ENCODE measurements at places on chromosomes 1 and 21. TPM values are rescaled to one million over a fixed set of nuclear protein-coding genes. Genes with fewer than 3 reads are reported as not detected.
A peak's percentile ranks its signal among the peaks of the same experiment; 100 is the strongest.

DNA sequence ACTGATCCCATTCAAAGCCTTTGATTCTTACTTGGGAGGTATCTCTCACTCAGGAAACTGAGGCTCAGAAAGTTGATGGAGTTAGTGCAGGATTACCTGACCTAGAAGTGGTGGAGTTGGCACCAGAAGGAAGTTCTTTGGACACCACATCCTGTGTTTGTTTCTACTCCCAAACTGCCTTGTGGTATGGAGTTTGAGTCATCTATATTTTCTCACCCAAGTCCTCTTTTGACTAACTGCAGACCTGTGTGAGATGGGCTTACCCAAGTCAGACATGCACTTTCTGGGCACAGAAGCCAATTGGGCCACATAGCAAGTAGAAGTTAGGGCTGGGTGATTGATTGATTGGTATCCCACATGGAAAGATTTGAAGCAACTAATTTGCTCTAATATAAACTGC lies 36.1 kb downstream of the FGGY start:
- DNase-seq = peak; percentile 81

- DNase-seq = no peak
These were observed 2.6 kb downstream of the KCNA3 start for GRCh38 chr1:110672001-110672752.

GRCh38 chr1:219189021-219189824 lies 15.5 kb downstream of the LYPLAL1 start:
- DNase-seq = peak; percentile 44

DNA sequence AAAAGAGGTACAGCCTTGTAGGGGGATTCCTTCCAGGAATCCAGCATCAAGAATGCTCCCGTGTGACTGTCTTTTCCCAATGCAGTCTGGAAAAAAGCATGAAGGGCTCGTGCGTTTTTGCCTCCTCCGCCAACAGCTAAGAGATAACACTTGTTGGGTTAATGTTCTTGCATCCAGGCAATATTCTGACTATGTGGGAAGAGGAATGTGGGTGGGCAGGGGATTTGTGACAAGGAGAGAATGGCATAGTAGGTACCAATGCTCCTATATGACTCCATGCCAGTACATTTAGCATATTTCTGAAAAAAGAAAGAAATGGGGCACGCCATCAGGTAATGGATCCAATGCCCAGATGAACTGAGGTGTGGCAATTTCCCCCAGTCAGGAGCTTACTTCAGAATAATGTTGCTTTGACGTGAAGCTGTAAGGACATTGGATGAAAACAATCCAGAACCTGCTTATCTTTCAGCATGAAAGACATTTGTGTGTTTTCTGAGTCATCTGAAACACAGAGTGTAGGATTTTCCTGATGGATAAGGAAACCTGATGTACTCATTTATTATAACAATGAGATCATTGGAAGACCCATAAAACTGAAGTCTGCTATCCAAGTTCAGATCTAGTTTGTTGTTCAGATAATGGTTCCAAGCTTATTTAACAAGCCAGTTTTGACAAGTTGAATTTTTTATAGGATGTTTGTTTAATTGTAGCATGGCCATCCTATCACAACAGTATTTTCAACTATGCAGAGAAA lies 105.5 kb downstream of the LYPLAL1 start:
- no peak for DNase-seq

GRCh38 chr21:38165466-38166172 lies 91.2 kb upstream of the KCNJ15 start:
- no peak for DNase-seq

The NMNAT2 gene
- total RNA-seq = 2.4 TPM

Measured in LHCN-M2 (cell line).